ENCODE measurements at places on chromosomes 6 and 20. TPM values are rescaled to one million over a fixed set of nuclear protein-coding genes. Genes with fewer than 3 reads are reported as not detected.

DNA sequence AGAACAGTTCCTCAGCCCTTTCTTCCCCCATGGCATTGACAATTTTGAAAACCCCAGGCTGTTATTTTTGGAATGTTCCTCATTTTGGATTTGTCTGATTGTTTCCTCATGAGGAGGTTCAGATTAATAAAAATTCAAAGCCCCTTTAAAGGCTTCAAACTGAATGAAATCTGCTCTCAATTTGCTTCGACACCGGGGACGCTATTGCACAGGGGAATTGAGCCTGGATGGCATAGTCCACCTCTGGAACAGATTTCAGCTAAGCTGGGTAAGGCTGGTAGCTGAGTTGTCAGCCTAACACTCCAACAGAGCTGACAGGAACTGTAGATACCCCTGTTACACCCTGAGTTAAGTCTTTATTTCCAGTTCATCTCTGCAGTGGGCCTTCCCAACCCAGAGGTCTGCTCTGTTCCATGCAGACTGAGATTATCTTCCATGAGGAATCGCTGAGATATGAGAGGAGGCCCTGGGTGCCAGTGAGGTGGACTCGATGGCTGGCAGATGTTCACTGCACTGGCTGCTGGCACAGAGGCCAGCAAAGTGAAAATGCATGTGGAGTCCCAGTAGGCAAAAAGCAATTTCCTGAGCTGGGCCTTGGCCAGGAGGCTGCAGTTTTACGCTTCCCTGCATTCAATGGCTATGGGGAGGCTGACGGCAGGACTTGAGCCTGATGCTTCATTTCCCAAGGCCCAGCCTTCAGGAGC is 73.3 kb upstream of the PAX1 start:
- H3K4me1 ChIP-seq = no peaks in the 10 kb centered on the region
- H3K27ac ChIP-seq = no peak overlapping the region
- H3K27me3 ChIP-seq = peaks cover 6% of the 10 kb centered on the region
- no peak overlapping the region for H3K4me3 ChIP-seq

- no peak for DNase-seq
- H3K4me1 ChIP-seq = no peaks in the 10 kb centered on the region
- peaks cover 2% of the 10 kb centered on the region for H3K27me3 ChIP-seq
- H3K4me3 ChIP-seq = no peak overlapping the region
- H3K27ac ChIP-seq = no peak overlapping the region
Observed at GRCh38 chr6:53837865-53838769, 43.3 kb downstream of the LRRC1 start.

DNA sequence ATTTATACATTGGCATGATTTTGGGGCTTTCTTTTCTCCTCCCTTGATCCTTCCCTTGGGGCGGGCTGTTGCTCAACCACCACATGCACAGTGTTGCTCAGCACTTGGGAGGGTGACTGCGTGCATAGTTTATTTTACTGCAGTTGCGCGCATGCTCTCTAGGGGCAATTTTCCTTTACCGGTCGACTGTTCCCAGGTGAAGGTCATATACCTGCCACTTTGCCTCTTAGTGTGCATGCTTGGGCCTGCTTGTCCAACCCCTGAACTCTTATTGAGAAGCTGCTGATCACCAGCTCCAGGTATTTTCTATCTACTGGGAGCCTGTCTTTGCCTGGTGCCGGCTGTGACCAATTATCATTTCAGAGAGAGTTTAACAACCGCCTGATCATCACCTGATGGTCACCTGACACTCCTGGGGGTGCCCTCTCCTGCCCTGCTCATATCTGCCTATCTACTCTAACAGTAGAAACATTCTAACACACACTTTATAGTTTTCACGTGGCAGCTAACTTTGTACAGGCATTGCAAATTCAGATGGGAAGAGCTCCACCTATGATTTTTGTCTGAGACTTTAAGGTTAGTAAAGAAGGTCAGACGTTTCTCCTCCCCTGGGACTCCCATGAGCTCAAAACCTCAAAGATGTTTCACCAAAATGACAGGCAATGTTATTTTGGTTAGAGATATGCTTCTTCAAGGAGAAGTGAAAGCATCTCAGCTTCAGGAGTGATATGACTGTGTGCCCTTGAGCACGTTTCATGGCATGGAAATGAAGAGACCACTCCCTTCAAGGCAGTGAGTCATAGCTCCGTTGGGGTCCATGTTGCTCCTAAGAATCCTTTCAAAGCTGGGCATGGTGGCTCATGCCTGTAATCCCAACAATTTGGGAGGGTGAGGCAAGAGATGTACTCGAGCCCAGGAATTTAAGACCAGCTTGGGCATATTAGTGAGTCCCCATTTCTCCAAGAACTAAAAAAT is 227.5 kb upstream of the MYLIP start:
- no peaks in the 10 kb centered on the region for H3K27me3 ChIP-seq
- peaks cover 42% of the 10 kb centered on the region for H3K4me1 ChIP-seq
- peak overlapping the region; percentile 87 for H3K27ac ChIP-seq
- peaks cover 5% of the 10 kb centered on the region for H3K36me3 ChIP-seq
- peak overlapping the region; percentile 50 for H3K4me3 ChIP-seq

GRCh38 chr6:1535295-1535694 is 74.4 kb upstream of the FOXC1 start:
- peak overlapping the region; percentile 53 for H3K4me3 ChIP-seq
- H3K4me1 ChIP-seq = peaks cover 15% of the 10 kb centered on the region
- no peaks in the 10 kb centered on the region for H3K36me3 ChIP-seq
- no peaks in the 10 kb centered on the region for H3K27me3 ChIP-seq
- no peak for DNase-seq

DNA sequence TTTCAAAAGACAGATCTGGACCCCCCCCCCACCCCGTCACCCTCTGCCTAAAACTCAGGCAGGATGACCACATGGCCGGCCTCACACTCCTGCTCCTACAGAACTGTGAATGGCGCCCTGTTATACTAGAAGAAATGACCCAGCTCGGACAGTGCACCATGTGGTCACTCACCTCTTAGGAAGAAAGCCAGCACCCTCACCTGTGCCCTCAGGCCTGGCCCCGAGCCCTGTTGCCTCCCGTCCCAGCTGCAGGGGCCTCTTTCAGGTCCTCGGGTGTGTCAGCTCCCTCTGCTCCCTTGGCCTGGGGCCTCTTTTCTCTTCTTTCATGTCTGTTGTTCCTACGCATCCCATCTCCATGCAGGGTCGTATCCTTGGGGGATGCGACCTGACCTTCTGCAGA is 23.7 kb downstream of the OSBPL2 start:
- H3K27ac ChIP-seq = peak overlapping the region; percentile 71
- no peak overlapping the region for H3K4me3 ChIP-seq
- H3K4me1 ChIP-seq = no peaks in the 10 kb centered on the region
- no peaks in the 10 kb centered on the region for H3K27me3 ChIP-seq
- peaks cover 6% of the 10 kb centered on the region for H3K36me3 ChIP-seq

The CEP250 gene
- 45.6 TPM for total RNA-seq
